AG04450 (cell line): ENCODE measurements at places on chromosomes 11 and 22.

DNA sequence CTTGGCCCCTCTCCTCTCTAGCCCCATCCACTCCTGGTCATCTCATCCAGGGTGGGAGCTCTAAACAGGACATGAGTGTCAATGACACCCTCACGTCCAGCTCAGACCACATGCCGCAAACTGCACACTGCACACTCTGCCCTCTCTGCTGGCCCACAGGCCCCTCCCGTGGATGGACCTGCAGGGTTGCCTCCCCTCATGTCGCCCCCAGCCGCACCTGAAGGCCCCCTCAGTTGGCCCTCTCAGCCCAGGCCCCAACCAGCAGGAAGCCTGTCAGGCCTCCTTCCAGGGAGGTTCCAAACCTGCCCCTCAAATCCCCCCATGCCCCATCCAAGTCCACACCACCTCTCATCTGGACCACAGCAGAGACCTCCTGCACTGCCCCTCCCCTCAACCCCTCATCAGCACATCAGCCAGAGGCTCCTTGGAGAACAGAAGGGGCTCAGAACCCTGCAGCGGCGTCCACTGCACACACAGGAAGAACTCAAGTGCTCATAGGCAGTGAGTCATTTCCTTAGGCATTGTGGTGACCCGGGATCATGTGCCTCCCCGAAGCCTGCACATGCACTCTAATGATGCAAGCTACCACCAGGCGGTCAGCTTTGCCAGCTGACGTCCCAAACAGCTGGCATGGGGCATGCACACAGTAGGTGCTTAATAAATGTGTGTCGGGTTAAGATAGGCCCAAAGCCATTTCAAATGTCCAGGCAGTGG lies 12.9 kb upstream of the CDKN1C start:
- DNase-seq: peak; percentile 69

- no peak for DNase-seq
Observed at GRCh38 chr11:65301491-65302329, 13.0 kb upstream of the CDC42EP2 start.

DNA sequence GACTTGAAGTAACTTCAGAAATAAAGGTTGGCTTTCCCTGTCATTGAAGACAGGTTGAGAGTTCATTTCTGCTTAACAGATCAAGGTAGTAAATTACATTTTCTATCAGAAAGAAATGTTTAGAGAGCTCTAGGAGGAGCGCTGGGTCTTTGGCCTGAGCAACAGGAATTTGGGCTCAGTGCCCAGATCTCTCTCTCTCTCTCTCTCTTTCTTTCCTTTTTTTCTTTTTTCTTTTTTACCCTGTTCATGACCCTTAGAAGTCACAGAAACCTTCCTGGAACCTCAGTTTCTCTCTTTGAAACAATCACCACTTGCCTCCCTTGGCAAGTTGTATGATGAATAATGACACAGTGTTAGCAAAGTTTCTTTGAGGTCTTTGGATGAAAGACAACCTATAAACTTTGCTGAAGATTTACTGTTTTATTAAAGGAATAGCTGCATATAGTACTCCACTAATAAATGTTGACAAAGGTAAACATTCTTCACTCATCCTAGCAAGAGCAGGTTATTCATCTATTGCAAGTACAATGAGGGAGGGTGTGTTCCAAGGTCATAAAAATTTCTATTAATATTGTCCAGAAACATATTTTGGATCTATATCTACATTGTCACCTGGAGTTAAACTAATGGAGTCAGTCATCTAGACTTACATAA lies 35.5 kb upstream of the RASSF10 start:
- DNase-seq: no peak

DNA sequence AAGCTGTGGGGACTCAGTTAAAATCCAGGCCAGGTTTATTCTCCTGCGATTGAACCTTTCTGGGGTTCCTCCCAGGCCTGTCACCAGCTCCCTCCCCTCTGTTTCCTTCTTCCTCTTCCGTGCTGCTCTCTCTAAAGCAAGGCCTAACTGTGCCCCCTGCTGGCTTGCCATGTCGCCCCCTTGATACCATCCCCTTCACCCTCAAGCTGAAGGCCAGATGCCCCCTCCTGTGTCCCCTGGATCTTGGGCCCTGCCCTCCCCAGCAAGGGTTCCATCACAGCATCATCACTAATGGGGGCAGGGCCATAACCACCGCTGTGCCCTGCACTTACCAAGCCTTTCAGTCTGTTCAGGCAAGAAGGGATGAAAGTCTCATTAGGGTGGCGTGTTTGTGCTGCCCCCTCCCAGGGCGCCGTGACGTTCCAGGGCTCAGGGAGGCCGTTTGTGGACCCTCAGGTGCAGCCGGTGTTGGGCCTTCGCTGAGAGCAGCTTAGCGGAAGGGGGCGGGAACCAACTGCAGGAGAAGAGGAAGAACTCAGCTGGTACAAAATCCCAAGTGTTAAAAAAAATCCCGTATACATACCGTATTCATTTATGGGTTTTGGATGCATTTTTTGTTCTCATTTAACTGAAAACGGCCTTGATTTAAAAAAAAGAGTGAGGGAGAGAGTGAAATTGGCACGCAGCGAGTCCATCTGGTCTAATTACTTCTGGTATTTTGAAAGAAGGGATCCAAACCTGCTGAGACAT lies 69.9 kb downstream of the MPPED1 start:
- DNase-seq: no peak

- no peak for DNase-seq
Observed at GRCh38 chr11:57804466-57804865, 42.9 kb downstream of the CTNND1 start.

DNA sequence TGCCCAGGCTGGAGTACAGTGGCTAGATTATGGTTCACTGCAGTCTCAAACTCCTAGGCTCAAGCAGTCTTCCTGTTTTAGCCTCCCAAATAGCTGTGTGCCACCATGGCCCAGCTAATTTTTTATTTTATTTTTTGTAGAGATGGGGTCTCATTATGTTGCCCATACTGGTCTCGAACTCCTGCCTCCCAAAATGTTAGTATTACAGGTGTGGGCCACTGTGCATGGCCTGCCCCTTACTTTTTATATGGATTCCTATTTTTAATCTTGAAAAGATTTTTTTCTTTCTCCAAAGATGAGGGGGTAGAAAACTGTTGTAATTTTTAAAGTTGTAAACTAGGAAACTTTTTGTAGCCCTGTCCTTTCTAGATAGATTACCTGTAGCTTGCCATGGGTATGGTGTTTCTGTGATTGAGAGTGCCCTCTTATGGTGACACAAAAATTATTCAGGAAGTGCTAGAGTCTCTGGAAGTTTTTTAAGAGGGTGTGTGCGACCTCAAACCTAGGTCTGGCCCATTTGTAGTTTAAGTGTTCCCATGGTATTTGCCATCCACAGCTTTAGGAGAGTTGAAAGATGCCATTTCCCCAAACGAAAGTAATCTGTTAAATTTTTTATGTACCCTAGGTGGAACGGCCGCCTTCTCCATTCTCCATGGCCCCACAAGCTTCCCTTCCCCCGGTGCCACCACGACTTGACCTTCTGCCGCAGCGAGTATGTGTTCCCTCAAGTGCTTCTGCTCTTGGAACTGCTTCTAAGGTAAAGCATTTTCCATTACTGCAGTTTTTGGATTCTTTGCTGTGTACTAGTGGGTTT lies 32.4 kb downstream of the MCAM start:
- no peak for DNase-seq
